Activated CD8-positive, alpha-beta T cell treated with anti-CD3 and anti-CD28 coated beads for 36 hours (primary cell): ENCODE measurements at places on chromosomes 5 and 9.

DNA sequence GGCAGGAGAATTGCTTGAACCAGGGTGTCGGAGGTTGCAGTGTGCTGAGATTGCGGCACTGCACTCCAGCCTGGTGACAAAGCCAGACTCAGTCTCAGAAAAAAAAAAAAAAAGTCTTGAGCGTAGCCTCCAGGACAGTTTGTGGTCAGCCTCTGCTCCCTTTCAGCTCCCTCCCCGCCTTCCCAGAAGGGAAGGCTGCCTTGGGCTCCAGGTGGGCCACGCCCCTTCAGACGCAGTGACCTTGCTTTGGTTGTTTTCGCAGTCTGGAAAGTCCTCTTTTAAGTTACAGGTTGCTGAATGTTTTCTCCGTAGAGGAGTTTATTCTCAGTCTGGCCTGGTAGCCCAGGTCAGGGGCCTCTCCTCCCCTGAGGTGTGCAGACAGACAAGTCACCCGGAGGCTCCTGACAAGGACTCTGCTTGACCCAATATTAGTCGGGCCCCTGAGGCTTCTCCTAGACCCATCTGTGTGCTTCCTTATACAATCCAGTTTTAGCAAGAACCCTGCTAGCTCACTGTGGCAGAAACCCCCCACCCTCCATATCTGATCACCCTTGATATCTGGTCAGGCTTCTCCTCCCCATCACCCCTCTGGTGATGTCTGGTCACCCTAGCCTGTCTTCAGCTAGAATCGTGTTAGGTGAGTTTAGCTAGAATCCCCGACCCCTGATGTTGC is 31.6 kb upstream of the N4BP3 start:
- DNase-seq = no peak
- H3K4me1 ChIP-seq = no peaks in the 10 kb centered on the region
- H3K27me3 ChIP-seq = peaks cover 3% of the 10 kb centered on the region
- H3K4me3 ChIP-seq = no peak overlapping the region

GRCh38 chr9:132849185-132849706 is 28.8 kb downstream of the AK8 start:
- H3K36me3 ChIP-seq = no peaks in the 10 kb centered on the region
- peaks cover 23% of the 10 kb centered on the region for H3K4me1 ChIP-seq
- peak overlapping the region; percentile 54 for H3K4me3 ChIP-seq
- peak; percentile 51 for DNase-seq
- H3K27me3 ChIP-seq = no peaks in the 10 kb centered on the region
- H3K27ac ChIP-seq = peak overlapping the region; percentile 81

DNA sequence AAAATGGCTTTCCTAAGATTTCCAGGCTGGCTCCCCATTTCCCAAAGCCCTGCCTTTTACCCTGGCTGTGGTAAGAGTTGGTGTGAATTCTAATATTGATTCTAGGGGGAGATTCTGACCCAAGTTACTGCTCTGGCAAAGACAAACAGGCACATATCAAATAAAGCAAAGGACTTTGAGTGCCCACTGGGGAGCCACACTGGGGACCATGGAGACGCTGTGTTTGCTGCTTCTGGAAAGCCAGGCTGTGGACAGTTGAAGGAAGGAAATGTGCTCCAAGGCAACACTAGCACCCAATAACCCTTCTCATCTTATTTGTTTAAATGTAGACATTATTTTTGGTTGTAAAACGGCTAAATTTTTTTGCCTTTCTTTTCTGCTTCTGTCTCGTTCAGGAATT is 78.7 kb downstream of the SNCAIP start:
- no peaks in the 10 kb centered on the region for H3K36me3 ChIP-seq
- no peak overlapping the region for H3K27ac ChIP-seq
- H3K27me3 ChIP-seq = no peaks in the 10 kb centered on the region

DNA sequence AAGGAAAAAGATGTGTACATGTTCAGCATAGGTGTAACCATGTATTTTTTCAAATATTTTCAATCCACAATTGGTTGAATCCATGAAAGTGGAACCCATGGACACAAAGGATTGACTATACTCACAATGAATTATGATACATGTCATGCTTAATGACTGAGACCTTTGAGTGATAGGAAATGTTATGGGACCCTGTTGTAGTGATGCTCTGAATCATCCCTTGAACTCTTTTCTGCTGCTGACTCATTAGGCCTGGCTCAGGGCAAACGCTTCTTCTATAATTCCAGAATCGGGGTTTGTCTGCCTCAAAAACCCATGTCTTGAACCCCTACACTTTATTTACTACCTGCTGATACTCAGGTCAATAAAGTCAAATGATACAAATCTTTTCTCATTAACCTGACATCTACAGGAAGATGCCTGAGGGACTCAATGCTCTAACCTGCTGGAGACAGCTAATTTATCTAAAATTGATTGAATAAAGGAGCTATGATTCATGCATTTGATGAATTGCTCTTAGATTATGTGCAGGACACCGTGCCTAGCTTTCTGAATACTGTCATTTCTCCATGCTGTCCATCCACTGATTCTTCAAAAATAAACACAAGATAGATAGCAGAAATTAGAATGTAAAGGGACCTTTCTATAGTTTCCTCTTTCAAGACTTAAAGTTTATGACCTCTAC is 260.1 kb downstream of the PRELID2 start:
- H3K27ac ChIP-seq = no peak overlapping the region
- DNase-seq = no peak
- no peak overlapping the region for H3K4me3 ChIP-seq
- no peaks in the 10 kb centered on the region for H3K4me1 ChIP-seq
- no peaks in the 10 kb centered on the region for H3K36me3 ChIP-seq

GRCh38 chr9:122059955-122060324 is 33.2 kb downstream of the TTLL11 start:
- H3K27ac ChIP-seq = no peak overlapping the region
- no peak for DNase-seq
- no peaks in the 10 kb centered on the region for H3K27me3 ChIP-seq
- H3K36me3 ChIP-seq = no peaks in the 10 kb centered on the region
- H3K4me1 ChIP-seq = peaks cover 2% of the 10 kb centered on the region
- H3K4me3 ChIP-seq = no peak overlapping the region

DNA sequence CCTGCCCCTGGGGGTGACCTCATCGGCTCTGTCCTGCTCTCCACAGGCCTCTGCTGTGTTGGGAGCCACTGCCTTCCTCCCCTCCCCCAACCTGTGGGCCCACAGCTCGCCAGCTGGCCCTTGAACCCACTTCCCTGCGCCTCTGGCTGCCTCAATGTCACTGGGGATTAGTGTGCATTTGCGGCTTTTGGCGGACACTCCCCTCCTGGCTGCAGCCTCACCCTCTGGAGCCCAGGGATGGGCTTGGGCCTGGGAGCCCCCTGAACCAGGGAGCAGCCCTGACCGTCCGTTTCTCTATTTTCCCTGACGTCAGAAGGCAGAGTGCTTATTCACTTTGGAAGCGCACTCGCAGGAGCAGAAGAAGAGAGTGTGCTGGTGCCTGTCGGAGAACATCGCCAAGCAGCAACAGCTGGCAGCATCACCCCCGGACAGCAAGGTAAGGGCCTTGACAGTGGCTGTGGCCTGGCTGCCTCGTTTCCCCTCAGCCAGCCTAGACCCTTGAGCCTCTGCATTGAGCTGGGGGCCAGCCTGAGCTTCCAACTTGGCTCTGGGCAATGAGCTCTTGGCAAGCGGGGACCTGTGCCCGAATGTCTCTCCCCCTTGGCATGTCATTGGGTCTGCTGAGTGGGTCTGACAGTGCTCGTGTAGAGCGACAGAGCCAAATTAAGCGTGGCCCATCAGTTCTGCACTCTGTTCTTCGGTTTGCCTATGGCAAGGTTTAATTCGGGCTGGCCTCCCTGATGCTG is 73.1 kb downstream of the RGS3 start:
- H3K36me3 ChIP-seq = peaks cover 48% of the 10 kb centered on the region
- no peak overlapping the region for H3K4me3 ChIP-seq
- no peak for DNase-seq
- H3K27ac ChIP-seq = no peak overlapping the region
- peaks cover 16% of the 10 kb centered on the region for H3K4me1 ChIP-seq

GRCh38 chr9:135069558-135070197 is 17.8 kb upstream of the OLFM1 start:
- no peak overlapping the region for H3K27ac ChIP-seq
- peaks cover under 1% of the 10 kb centered on the region for H3K4me1 ChIP-seq
- no peak overlapping the region for H3K4me3 ChIP-seq
- no peaks in the 10 kb centered on the region for H3K36me3 ChIP-seq

- H3K27ac ChIP-seq = no peak overlapping the region
- H3K36me3 ChIP-seq = no peaks in the 10 kb centered on the region
- no peaks in the 10 kb centered on the region for H3K4me1 ChIP-seq
- no peak overlapping the region for H3K4me3 ChIP-seq
Measured at GRCh38 chr9:24608599-24608998, 62.9 kb upstream of the IZUMO3 start.

- H3K36me3 ChIP-seq = no peaks in the 10 kb centered on the region
- H3K4me3 ChIP-seq = no peak overlapping the region
- DNase-seq = no peak
- no peak overlapping the region for H3K27ac ChIP-seq
Measured at GRCh38 chr9:37969130-37969529, 65.2 kb upstream of the SLC25A51 start.

- H3K4me3 ChIP-seq = no peak overlapping the region
- no peak overlapping the region for H3K27ac ChIP-seq
- DNase-seq = no peak
- H3K36me3 ChIP-seq = no peaks in the 10 kb centered on the region
- H3K27me3 ChIP-seq = no peaks in the 10 kb centered on the region
Measured at GRCh38 chr9:23663536-23663935, 162.5 kb downstream of the ELAVL2 start.

- H3K4me1 ChIP-seq = peaks cover 2% of the 10 kb centered on the region
- DNase-seq = no peak
- H3K36me3 ChIP-seq = no peaks in the 10 kb centered on the region
Measured at GRCh38 chr9:30972654-30973053, 1411.8 kb upstream of the ACO1 start.

- H3K4me1 ChIP-seq = peaks cover 14% of the 10 kb centered on the region
- DNase-seq = no peak
- peaks cover 3% of the 10 kb centered on the region for H3K27me3 ChIP-seq
- no peak overlapping the region for H3K27ac ChIP-seq
- H3K36me3 ChIP-seq = no peaks in the 10 kb centered on the region
- no peak overlapping the region for H3K4me3 ChIP-seq
Measured at GRCh38 chr9:99726758-99727157, 94.9 kb upstream of the NR4A3 start.

DNA sequence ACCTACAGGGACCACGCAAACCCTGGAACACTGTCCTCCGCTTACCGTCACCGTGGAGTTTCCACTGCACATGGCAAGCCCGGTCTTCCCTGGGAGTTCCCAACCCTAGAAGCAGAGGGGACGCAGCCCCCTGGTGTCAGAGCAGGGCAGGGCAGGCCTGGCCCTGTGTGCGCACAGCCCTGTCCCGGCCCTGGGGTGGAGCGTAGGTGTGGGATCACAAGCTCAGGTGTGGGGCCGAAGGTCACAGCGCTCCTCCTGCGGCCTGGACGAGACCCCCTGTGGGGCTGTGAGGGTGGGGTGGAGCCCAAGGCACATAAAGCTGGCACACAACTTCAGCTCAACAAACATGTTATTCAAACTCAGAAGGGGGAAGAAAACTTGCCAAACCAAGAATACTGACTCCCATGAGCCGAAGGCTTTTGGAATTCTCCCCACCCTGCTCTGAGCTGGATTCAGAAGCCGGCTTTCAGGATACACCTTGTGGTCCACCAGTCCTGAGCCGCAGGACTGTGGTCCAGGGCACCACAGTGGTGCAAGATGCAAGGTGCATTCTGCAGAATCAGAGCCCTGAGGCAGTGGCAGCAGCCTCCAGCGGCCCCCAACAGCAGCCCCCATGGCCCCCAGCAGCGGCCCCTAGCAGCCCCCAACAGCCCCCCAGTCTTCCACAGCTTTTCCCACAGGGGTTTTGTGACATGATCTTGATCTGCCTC is 11.8 kb upstream of the EXOC3 start:
- H3K4me3 ChIP-seq = no peak overlapping the region
- no peak overlapping the region for H3K27ac ChIP-seq
- H3K27me3 ChIP-seq = peaks cover 6% of the 10 kb centered on the region
- DNase-seq = peak; percentile 58
- H3K36me3 ChIP-seq = peaks cover 27% of the 10 kb centered on the region
- H3K4me1 ChIP-seq = peaks cover 10% of the 10 kb centered on the region

GRCh38 chr9:89678396-89679015 is 73.7 kb downstream of the GADD45G start:
- no peak overlapping the region for H3K4me3 ChIP-seq
- H3K4me1 ChIP-seq = peaks cover 5% of the 10 kb centered on the region
- no peak overlapping the region for H3K27ac ChIP-seq
- no peak for DNase-seq
- no peaks in the 10 kb centered on the region for H3K27me3 ChIP-seq
- H3K36me3 ChIP-seq = no peaks in the 10 kb centered on the region

DNA sequence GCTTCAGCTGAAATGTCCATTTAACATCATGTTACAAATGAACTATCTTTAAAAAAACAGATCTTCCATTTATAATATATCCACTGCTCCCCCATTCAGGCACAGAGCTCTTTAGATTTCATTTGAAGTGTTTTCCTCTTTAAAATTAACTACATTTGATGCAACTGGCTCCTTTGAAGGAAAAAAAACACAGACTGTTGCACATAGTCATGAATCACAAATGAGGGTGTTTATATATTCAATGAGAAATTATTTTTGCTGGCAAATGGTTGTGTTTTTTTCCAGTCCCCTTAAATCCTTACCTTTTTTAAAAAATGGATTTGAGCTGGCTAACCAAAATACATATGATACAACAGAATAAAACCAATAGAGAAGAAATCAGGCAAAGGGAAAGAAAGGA is 240.4 kb downstream of the FBXL7 start:
- no peak for DNase-seq
- H3K27me3 ChIP-seq = no peaks in the 10 kb centered on the region
- no peak overlapping the region for H3K27ac ChIP-seq
- no peaks in the 10 kb centered on the region for H3K4me1 ChIP-seq

GRCh38 chr5:152717393-152717792 is 312.3 kb upstream of the NMUR2 start:
- H3K4me3 ChIP-seq = no peak overlapping the region
- no peak overlapping the region for H3K27ac ChIP-seq
- no peaks in the 10 kb centered on the region for H3K4me1 ChIP-seq
- no peaks in the 10 kb centered on the region for H3K36me3 ChIP-seq
- DNase-seq = no peak

- peaks cover 2% of the 10 kb centered on the region for H3K4me1 ChIP-seq
- no peak overlapping the region for H3K27ac ChIP-seq
- H3K4me3 ChIP-seq = no peak overlapping the region
- DNase-seq = no peak
- H3K36me3 ChIP-seq = no peaks in the 10 kb centered on the region
Measured at GRCh38 chr9:133584559-133585476, 24.4 kb downstream of the FAM163B start.
